Naive thymus-derived CD8-positive, alpha-beta T cell (primary cell): ENCODE measurements at places on chromosomes 7 and 10. TPM values are rescaled to one million over a fixed set of nuclear protein-coding genes. Genes with fewer than 3 reads are reported as not detected.

DNA sequence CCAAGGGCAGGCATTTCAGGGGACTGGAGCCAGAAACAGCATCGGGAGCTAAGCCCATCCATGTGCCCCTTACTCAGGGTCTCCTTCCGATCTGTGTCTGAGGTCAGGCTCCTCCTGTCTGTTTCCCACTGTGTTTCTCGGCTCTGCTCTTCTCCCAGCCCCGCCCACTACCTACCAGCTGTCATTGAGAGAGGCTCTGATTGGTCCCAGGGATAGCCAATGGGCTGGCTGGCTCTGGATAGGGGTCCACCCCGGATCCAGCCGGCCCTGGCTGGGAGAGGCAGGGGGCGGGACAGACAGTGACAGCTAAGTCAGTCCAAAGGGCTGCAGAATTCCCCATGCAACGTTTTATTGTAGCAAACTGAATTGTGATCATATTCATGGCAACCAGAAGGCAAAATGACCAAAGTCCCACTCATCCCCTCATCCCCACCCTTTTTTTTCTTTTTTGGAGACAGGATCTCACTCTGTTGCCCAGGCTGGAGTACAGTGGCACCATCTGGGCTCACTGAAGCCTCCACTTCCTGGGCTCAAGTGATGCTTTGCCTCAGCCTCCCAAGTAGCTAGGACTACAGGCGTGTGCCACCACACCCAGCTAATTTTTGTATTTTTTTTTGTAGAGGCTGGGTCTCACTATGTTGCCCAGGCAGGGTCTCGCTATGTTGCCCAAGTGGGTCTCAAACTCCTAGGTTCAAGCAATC lies 76.3 kb downstream of the CLIP2 start:
- H3K27me3 ChIP-seq: no peaks in the 10 kb centered on the region
- no peak for DNase-seq
- H3K27ac ChIP-seq: no peak overlapping the region

HTR5A gene
- total RNA-seq: not detected

RFC2 gene
- total RNA-seq: 16.4 TPM

PRRT4 gene
- 0.96 TPM for total RNA-seq

DNA sequence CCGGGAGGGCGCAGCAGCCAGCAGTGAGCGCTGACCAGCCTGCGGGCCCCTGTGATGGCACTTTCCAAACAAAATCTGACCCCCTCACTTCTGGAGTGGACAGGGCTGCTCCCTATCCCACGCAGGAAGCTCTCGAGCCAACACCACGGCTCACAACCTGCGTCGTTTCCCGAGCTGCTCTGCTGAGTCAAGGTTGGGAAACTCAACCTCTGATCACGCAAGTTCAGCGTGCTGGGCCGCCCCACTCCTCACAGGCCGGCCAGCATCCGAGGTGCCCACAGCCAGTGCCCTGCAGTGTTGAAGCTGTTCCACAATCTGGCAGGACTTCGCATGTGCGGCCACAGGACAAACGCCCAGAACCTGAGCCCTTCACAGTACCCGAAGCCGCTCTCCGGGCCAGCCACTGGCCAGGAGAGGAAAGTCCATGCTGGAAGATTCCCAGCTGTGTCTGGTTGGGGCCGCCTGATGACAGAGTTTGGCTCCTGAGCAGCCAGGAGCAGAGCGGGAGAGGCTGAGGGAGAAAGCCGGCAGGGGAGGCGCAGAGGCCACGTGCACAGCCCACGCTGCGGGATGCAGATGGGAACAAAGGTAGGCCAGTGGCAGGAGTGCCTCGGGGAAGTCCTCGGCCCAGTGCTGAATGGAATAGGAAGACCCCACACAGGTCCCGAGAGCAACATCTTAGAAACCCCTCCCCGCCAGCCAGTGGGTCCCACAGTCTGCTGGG lies 263.3 kb upstream of the TCERG1L start:
- H3K4me1 ChIP-seq: no peaks in the 10 kb centered on the region
- H3K27me3 ChIP-seq: no peaks in the 10 kb centered on the region
- H3K27ac ChIP-seq: no peak overlapping the region
- H3K36me3 ChIP-seq: no peaks in the 10 kb centered on the region

- no peak overlapping the region for H3K27ac ChIP-seq
- DNase-seq: no peak
- no peak overlapping the region for H3K4me3 ChIP-seq
- H3K27me3 ChIP-seq: peaks cover 6% of the 10 kb centered on the region
- H3K36me3 ChIP-seq: no peaks in the 10 kb centered on the region
These were observed 327.7 kb downstream of the CXCL12 start for GRCh38 chr10:44056967-44057805.

DNA sequence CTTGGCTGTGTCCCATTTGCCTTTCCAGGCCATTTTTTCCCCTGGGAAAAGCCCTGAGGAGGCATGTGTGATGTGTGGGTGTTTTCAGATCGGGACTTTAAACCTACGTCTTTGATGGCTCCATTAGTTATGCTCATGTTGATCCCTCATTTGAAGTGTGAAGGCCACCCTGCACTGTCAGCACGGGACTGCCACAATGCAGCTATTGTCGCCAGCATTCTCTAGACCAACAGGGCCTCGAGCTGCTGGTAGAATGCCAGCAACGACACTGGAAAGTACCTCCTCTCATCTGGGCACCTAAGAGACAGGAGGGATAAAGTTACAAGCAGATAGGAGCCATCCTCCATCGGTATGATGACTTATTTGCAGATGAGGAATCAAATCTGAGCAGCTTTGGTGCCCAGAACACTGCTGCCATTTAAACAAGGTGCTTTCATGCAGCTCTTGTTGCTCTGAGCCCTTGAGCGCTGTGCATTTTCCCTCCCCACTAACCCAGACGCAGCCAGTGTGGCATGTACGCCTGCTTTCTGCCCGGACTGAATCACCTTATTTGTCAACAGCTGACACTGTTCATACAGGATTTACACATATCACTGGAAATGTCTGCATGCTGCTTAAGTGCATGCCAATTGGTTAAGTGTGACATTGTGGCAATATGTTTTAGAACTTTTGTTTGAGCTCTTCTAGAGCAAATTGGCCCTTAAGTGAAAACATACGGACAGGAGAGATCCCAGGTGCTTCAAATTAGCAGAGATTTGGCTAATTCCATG lies 175.0 kb upstream of the PITRM1 start:
- H3K4me1 ChIP-seq: peaks cover 3% of the 10 kb centered on the region
- no peak overlapping the region for H3K4me3 ChIP-seq
- no peaks in the 10 kb centered on the region for H3K36me3 ChIP-seq
- no peak for DNase-seq
- no peak overlapping the region for H3K27ac ChIP-seq
